ENCODE measurements at places on chromosomes 3 and 15.
A peak's percentile ranks its signal among the peaks of the same experiment; 100 is the strongest.

DNA sequence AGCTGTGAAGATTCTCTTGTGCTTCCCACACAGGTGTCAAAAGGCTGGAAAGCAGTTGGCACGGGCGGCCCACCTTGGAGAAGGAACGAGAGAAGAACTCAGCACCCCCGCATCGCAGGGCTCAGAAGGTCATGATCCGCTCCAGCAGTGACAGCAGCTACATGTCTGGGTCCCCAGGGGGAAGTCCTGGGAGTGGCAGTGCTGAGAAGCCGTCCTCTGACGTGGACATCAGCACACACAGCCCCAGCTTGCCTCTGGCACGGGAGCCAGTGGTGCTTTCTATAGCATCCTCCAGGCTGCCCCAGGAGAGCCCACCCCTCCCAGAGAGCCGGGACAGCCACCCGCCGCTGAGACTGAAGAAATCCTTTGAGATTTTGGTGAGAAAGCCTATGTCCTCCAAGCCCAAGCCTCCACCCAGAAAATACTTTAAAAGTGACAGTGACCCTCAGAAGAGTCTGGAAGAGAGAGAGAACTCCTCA lies 31.4 kb downstream of the STARD5 start:
- peak; percentile 46 for DNase-seq

GRCh38 chr3:41602121-41602520 lies 359.8 kb downstream of the ULK4 start:
- no peak for DNase-seq

DNA sequence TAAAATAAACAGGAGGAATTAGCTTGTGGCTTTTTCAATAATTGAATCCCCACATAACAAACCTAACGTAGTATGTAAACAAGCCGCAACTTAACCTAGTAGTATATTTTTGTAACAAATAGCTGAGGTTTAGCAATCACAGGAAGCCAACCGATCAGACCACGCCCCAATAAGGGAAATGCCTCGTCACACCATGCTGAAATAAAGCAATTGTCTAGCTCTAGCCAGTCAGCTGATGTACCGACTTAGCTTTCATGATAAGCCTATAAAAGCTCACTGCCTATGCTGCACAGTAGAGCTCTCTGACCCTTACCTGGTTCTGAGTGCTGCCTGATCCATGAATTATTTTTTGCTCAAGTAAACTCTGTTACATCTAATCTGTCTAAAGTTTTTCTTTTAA lies 208.9 kb downstream of the ROBO1 start:
- no peak for DNase-seq

DNA sequence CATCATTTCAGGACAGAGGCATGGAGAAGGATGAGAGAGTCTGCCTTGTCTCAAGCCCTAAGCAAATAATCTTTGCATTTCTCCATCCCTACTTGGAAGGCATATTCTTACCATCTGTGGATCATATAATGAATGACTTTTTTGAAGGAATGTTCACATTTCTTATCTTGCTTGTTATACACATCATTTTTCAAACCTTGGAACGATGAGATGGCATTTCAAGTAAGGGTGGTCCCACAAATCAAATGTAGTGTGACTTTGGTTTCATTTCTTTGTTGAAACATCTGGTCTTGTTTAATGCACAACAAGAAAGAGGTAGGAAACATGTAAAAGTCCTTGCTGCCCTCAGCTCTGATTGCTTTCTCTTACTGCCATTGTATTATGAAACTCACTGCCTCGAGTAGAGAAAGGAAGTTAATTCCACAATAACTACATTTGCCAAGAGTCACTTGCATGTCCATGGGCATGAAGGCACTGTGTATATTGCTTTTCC lies 32.1 kb downstream of the RBMS3 start:
- DNase-seq = no peak

GRCh38 chr3:32500880-32501782 lies 1.5 kb downstream of the CMTM6 start:
- DNase-seq = peak; percentile 43

GRCh38 chr3:66497288-66497984 lies 3.4 kb downstream of the LRIG1 start:
- no peak for DNase-seq

- no peak for DNase-seq
Measured at GRCh38 chr3:65748326-65748725, 290.4 kb downstream of the MAGI1 start.

GRCh38 chr3:160675566-160676124 lies 1.3 kb upstream of the ARL14 start:
- DNase-seq = no peak

- DNase-seq = no peak
Measured at GRCh38 chr3:116342499-116342898, 102.8 kb downstream of the LSAMP start.
